ENCODE measurements at places on chromosomes 7 and 10.

DNA sequence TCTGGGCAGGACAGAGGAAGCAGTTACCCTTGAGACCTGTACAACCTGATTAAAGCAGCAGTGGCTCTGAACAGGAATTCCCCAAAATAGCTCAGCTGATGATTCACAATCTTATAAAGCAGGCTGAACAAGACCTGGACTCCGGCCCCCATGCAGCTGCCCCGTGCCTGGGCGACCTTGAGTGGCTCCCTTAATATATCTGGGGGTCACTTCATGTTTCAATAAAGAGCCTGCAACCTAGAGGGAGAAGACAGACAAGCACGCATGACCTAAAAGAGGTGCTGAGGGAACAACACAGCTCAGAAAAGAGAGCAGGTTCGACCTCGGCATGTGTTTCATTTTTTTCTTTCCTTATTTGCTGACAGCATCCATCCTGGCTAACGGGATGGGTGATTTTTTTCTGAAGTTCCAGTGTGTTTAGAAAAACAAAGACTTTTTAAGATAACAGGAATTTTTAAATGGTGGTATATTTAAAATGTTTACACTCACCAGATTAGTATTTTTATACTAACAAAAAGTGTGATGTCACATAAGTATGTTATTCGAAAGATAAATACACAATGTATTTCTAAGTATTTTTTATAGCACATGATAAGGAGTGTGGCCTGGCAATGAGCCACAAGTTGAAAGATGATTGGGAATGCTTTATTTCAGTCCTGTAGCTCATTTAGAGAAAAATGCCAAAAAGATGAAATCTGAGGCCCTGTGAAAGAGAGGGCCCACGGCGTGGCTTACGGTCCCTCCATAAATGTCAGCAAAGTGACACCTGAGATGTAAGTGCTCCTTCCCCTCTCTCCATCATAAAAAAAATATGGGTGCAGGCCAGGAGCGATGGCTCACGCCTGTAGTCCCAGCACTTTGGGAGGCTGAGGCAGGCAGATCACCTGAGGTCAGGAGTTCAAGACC, 161.3 kb downstream of the SLIT1 start:
- DNase-seq: peak; percentile 58

DNA sequence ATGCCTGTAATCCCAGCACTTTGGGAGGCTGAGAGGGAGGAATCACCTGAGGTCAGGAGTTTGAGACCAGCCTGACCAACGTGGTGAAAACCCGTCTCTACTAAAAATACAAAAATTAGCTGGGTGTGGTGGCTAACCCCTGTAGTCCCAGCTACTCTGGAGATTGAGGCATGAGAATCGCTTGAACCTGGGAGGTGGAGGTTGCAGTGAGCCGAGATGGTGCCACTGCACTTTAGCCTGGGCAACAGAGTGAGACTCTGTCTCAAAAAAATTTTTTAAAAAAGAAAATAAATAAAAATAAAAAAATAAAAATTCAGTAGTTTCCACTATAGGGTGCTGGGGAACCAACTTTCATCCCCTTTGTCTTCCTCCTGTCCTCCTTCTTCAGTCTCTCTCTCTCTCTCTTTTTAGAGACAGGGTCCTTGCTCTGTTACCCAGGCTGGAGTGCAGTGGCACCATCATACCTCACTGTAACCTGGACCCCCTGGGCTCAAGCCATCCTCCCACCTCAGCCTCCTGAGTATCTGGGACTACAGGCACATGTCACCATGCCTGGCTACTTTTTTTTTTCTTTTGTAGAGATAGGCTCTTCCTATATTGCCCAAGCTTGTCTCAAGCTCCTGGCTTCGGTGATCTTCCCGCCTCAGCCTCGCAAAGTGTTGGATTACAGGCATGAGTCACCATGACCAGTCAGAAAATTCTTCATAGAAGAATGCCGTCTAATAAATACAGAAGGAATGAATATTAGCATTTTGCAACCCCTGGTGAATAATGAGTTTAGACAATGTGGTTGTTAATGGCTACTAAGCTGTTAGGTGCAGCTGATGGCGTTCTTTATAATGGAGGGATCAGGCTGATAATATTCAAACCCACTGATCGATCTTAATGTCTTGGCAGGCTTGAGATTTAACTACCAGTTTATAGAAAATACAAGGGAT, 20.6 kb downstream of the RBM20 start:
- no peak for DNase-seq

DNA sequence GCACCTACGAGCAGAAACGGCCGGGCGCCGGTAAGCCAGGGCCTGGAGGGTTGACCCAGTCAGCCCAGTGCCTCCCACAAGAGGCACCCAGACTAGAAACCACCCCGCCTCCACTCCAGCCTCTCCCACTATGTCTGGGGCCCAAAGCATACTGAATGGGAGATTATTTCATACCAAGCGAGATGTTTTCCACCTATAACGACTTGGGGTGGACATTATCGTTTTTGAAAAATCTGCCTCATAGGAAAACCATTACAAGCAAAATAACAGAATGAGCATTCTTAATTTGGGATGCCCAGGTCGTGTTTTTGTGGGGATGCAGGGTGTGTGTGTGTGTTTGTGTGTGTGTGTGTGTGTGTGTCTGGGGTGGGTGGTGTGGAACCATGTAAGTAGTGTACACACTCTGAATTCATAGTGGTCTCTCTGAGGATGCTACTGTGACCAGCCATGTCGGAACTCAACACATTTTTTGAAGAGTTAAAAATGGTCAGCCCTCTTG, 1.6 kb downstream of the HOXA6 start:
- DNase-seq: no peak

DNA sequence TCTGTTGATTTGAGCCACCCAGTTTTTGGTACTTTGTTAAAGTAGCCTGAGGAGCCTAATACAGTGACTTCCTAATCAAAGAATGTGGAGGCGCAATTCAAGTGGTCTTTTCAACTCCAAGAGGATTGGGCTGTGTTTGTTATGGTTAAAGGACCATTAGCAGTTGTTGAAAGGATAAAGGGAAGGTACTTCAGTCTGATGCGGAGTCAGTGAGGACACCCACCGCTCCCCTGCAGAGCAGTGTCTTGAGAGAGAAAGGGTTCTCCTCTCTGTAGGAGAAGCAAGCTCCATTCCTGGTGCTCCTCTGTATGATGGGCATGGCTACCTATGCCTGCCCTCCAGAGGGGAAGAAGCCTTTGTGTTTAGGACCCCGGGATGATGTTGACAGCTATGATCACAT, 590.6 kb upstream of the C7orf33 start:
- DNase-seq: no peak

DNA sequence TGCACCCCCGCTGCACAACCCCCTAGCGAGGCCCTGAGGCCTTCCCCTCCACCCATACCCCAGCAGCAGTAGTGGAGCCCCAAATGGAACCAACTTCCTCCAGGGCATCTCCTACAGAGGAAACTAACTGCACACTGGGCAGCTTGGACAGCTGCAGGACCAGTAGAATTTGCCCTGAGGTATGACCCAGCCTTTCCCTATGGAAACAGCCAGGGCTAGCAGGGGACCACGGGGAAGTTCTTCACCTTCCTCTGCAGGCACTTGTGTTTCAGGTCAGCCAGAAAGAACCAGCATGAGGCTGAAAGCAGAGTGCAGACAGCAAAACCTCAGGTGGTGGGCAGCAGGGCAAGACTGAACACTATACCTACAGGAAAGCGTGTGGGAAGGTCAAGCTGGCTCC, 5.7 kb upstream of the EEPD1 start:
- DNase-seq: no peak

- DNase-seq: no peak
These were observed 729.2 kb downstream of the LRMDA start for GRCh38 chr10:76160446-76161300.

DNA sequence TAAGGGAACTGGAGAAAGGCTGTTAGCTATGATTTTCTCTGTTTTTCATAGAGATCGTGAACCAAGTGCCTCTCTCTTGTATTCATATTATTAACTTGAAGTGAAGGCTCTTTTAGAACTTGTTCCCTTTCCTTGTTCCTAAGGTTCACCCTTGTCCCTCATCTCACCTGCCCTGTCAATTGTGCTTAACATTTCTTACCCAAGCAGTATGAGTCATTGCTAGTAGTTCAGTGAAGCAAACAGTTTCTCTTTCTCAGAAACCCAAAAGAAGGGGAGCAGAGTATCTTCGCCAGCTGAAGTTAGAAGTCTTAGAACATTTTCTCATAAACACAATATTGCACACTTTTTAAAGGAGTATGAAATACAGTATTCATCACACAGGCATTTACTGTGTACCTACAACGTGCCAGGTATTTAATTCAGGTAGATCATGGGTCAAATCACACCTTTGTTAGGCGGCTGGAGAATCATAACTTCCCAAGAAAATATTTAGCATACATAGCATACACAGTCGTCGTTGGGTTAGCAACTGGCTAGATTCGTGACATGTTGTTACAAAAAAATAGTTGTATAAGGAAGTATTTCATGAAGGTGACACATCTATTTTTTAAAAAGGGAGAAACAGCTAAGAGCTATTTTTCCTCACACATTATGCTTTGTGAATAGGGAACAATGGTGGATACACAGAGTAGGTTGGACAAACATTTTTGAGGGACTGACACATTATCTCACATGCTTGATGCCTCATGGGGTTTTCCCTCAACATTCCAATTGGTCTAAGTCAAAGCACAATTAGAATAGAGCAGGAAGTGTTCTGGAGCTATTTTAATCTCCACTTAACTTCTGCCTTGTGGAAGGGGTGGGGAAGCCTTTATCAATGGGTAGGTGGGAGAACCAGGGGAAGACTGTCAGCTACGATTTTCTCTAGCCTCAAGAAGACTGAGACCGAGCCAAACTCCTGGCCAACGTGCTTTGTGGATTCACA, 13.2 kb downstream of the HDAC9 start:
- no peak for DNase-seq

- DNase-seq: no peak
These were observed 215.6 kb downstream of the TAX1BP1 start for GRCh38 chr7:27955596-27955995.

DNA sequence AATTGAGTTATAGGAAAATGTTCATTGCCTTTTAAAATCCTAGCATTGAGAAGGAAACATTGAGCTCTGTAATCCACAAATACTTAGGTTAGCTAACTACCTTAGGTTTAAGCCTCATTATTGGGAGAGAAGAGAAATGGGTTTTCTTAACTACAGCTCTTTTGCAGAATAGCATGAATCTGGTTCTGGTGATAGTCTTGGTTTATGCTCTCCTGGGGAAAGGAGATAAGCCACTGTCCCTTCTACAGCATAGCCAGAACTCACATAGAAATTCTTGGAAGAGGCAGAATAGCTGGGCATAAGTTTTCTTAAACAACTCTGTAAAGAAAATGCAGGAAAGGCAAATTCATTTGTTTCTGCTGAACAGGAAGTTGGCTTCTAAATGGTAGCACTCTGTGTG, 378.6 kb upstream of the CHRM2 start:
- DNase-seq: no peak

- DNase-seq: no peak
These were observed 2.4 kb downstream of the MEPCE start for GRCh38 chr7:100432053-100432452.

DNA sequence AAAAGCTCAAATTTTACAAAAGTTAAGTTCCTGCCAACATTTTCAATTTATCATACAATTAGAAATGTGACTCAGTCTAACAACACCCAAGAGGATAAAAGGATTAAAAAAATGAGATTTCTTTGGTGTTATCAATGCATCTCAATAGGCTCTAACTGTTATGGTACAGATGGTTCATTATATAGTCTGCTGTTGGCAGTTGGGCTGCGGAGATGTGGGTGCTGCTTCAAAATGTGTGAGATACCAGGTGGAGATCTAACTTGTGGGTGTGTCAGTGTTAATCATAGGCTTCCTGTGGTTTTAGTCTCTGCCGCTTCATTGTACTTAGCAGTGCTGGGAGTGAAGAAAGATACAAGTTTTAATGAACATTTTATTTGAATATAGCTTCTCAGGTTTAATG, 231.2 kb downstream of the EXOC4 start:
- no peak for DNase-seq

GRCh38 chr7:116548506-116548905, 23.7 kb downstream of the CAV1 start:
- DNase-seq: no peak

GRCh38 chr7:90384433-90384832, 18.8 kb upstream of the CLDN12 start:
- DNase-seq: no peak

GRCh38 chr10:63677001-63677400, 155.8 kb downstream of the REEP3 start:
- DNase-seq: no peak

DNA sequence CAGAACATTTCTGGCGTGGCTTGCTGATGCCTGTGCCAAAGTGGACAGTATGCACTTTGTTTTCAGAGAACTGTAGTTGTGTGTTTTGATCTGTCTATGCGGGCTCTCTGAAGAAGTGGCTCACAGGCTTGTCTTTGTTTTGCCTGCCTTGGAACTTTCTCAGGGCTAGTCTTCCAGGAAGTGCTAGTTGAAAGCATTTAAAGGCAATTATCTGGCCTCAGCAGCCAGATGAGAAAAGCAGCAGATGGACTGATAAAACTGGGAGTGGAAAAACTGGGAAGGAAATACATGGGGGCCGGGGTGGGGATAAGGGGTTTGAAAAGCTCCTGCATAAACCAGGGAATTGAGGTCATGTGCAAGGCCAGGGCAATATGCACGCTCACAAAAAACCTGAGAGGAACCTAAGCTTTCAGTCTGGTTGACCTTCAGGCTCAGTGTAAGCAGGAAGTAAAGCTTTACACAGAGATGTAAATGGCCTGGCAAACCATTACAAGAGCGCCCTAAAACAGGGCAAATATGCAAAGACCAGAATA, 94.5 kb downstream of the ZNF33B start:
- DNase-seq: no peak

GRCh38 chr7:133910761-133911160, 216.4 kb upstream of the LRGUK start:
- no peak for DNase-seq

GRCh38 chr7:27546610-27547009, 116.1 kb downstream of the HIBADH start:
- no peak for DNase-seq

GRCh38 chr10:29737074-29737593, 102.4 kb upstream of the SVIL start:
- no peak for DNase-seq

DNA sequence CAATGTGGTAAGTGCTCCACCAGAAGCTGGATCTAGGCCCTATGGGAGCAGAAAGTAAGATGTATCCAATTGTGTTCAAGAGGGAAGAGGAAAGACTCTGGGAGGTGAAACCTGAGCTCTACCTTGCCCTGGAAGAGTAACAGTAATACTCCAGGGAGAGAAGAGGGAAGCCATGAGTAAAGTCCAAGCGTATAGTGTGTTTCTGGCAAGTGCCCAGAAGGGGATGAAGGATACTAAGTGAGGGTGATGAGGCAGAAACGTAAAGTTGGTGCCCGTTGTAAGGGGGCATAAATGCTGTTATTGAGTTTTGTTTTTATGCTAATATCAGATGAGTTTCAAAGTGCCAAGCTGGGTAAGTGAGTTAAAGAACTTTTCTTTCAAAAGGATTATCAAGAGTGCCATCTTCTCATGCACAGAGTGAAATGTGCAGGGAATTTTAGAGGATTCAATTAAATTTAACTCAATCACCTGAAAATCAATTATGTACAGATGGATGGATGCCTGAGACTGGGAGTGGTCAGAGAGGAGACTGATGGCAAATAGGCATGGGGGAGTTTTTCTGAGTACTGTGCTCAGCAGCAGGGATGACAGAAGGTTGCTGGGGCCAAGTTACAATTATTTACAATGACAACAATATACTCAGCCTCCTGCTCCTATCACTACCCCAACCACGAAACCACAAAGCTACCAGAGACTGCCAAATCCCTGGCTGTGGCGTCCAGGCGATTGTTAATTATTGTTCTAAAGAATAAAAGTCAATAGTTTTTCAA, 123.3 kb upstream of the LAMB4 start:
- DNase-seq: no peak

- no peak for DNase-seq
These were observed 265.6 kb downstream of the GFRA1 start for GRCh38 chr10:116007256-116007891.
